ENCODE measurements at places on chromosomes 7 and 10.

DNA sequence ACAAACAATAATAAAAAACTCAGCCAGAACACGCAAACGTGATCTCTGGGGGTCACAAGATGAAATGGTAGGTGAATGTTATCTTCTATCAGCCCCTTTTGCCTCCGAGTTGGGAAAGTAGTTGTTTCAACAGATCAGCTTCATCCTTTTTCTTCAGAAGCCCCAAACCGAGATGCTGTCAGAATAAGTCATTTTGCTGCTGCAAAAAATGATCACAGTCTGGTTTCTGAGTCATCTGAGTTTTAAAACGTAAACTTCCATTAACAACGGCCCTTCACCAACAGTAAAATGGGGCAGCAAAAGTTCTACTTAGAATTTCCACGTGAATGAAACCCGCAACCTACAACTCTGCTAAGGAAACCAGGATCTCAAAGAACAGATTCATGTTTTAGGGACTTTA lies 44.9 kb downstream of the JCAD start:
- DNase-seq: no peak

GRCh38 chr7:17633067-17633466 lies 307.2 kb downstream of the SNX13 start:
- DNase-seq: no peak

- no peak for DNase-seq
Measured at GRCh38 chr7:137590756-137591305, 247.3 kb upstream of the PTN start.

DNA sequence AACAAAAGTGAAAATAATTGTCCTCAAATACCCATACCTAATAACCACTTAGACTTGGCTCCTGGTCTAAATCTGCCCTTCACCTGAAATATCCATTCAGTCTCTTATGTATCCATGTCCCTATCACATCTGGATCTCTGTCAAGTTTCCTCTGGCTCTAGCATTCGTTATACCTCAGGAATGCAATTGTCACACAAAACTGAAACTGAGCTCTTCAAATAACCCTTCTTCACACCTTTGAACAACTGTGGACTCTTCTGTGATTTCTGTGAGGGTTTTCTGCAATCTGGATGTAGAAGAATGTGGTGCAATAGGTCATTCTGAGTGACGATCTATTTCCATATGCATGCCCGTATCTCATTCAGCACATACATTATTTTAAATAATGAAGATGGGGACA lies 53.5 kb upstream of the FGL2 start:
- DNase-seq: no peak

GRCh38 chr10:77859865-77860282 lies 66.7 kb downstream of the DLG5 start:
- no peak for DNase-seq

All from NCI-H526 treated with DMSO at 0.1 percent for 48 hours (cell line).